ENCODE measurements at places on chromosomes 5 and 9.

DNA sequence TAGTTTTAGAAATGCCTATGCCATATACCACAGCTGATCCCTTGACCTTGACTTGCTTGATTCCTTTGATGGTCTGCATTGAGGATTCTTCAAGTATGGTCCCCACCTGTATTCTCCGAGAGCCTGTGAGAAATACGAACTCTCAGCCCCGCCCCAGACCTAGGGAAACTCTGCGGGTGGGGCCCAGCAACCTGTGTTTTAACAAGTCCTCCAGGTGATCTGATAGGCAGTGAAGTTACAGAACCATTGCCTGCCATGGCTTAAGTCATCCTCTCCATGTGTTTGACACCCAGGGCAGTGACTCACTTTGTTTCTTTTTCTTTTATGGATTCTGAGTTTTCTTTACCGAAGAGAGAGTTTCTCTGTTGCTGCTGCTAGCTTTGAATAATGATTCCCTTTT is 18.5 kb downstream of the FRMPD1 start:
- no peak for DNase-seq

DNA sequence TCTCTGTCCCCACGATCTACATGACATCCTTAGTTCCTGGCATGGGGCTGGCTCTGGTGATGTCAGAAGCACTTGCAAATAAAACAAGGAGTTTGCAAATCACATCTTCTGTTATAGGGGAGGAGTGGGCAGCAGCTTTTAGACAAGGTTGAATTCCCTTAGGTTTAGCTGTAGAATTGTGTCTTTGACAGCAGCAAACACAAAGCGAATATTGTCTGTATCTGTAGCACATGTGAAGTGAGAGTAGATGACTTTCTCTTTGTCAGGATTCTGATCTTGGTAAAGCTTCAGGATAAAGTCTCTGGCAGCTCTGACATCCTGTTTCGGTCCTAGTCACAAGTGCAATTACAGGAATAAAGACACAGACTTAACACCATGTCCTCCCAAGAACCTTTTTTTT is 224.3 kb downstream of the GNA14 start:
- no peak for DNase-seq

- no peak for DNase-seq
Observed at GRCh38 chr5:142740474-142741242, 29.5 kb upstream of the ARHGAP26 start.

- DNase-seq = no peak
Observed at GRCh38 chr9:78144663-78145377, 91.1 kb upstream of the CEP78 start.

- DNase-seq = no peak
Observed at GRCh38 chr9:128905964-128906363, 14.8 kb upstream of the PHYHD1 start.

DNA sequence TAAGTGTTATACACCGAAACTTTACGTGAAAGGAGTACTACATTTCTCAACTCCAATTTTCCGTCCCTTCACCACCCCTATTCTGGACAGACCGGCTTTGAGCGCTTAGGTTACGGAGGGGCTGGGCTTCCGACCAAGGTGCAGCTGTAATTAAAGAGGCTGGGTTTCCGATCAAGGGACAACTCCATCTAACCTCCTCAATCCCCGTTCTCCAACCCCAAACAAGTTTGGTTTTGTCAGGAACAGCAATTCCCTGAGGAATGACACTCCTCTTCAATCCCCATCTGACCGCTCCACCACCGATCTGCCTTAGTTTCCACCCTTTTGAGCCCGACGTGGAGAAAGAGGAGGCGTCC is 577 bp downstream of the TUT7 start:
- DNase-seq = no peak
